ENCODE measurements at places on chromosomes 3 and 15.

GRCh38 chr3:177146646-177147045 lies 50.6 kb downstream of the TBL1XR1 start:
- peak; percentile 51 for DNase-seq

- DNase-seq: no peak
Measured at GRCh38 chr15:95059346-95059905, 828.1 kb downstream of the MCTP2 start.

DNA sequence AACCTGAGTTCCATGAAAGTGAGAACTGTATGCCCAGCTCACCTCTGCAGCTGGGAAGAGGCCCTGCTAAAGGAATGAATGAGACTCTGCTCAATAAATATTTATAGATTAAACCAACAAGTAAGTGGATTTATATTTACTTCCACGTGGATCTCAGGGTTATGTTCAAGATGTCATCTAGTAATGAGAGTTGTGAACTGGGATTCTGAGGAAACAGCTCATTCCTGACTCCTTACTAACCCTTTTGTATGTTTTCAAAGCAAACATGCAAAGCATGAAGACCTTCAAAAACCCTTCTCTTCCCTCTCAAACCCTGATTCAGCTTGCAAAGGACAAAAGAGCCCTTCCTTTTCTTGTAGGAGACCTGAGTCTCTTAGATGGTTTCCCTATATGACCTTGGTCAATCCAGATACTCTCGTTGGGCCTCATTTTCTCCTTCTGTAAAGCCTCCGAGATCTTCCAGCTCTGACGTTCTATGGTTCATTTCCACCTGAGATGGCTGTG lies 53.4 kb downstream of the LSM3 start:
- DNase-seq: no peak

GRCh38 chr3:118932822-118933558 lies 101.7 kb downstream of the IGSF11 start:
- DNase-seq: no peak

GRCh38 chr3:73207946-73208440 lies 146.5 kb downstream of the EBLN2 start:
- no peak for DNase-seq

DNA sequence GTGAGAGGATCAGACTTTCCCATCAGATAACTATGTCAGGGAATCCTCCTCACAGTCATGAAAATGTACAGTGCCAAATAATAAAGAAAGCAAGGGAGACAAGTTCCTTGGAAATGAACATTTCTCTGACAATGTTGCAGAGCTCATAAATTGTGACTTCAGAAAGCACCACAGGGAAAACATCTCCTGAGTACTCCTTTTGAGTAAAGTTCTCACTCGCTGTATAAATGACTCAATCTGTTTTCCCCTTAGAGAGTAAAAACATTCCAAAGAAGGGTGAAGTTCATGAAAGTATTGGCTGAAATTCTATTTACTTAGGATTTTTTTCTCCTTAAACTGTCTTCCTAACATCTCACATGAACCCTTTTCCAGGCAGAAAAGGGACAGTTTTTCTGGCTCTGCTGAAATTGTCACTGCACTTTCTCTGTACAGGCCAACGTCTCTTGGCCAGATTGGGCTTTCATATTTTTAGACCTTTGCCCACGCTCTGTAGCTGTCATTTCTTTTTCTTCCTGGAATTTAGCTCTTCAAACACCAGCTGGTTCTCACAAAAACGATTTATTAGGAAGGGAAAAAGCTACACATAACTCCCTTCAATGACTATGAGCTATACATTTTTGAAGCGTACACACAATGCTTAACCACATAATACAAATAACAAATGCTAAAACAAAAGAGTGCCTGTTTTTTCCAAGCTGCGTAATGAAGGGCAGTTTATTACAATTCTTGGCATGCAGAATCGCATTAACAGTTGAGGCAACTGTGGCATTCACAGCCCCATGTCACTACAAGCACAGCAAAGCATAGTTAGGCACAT lies 216.1 kb downstream of the ATP8B4 start:
- peak; percentile 63 for DNase-seq

DNA sequence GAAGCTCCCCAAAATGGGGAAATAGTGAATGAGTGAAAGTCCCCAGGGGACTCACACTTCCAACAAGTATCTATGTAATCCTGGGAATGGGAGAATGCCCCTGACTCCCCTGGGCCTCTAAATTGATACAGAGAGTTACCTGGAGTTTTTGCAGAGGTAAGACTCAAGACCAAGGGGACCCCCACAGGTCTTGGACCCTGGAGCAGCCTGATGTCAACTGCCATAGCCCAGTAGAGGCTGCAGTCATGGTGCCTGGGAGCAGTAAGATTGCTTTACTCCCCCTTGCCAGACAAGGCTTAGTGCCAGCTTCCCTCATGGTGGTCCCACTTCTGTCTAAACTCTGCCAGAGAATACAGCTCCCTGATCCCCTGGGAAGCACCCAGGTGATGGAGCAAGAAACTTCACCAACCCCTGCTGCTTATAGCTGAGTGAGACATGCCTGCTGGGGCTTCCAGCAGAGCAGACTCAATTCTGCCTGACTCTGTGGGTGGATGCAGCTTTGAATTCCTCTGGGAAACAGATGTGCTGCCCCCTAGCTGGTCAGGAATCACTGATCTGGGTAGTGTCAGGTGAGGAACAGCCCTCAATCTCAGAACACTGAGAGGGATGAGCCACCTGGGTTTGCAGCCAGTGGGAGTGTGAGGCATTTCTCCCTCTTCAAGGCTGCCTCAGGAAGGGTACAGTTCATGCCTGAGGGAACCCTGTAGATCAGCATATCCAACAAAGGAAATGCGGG lies 485.9 kb downstream of the NSUN3 start:
- DNase-seq: no peak

DNA sequence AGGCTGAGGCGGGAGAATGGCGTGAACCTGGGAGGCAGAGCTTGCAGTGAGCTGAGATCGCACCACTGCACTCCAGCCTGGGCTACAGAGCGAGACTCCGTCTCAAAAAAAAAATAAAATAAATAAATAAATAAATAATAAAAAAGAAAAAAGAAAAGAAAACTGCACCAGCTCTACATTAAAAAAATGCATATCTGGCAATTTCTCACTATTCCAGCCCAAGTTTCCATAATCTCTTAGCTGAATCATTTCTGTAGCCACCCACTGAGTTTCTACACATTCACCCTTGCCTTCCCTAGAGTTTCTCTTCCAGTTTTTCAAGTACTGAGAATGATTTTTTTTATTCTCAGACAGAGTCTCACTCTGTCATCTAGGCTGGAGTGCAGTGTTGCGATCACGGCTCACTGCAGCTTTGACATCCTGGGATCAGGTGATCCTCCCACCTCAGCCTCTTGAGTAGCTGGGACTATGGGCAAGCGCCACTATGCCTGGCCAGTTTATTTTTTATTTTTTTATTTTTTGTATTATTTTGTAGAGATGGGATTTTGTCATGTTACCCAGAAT lies 24.5 kb upstream of the SLC7A14 start:
- DNase-seq: no peak

GRCh38 chr3:112587336-112587735 lies 25.5 kb downstream of the SLC35A5 start:
- no peak for DNase-seq

DNA sequence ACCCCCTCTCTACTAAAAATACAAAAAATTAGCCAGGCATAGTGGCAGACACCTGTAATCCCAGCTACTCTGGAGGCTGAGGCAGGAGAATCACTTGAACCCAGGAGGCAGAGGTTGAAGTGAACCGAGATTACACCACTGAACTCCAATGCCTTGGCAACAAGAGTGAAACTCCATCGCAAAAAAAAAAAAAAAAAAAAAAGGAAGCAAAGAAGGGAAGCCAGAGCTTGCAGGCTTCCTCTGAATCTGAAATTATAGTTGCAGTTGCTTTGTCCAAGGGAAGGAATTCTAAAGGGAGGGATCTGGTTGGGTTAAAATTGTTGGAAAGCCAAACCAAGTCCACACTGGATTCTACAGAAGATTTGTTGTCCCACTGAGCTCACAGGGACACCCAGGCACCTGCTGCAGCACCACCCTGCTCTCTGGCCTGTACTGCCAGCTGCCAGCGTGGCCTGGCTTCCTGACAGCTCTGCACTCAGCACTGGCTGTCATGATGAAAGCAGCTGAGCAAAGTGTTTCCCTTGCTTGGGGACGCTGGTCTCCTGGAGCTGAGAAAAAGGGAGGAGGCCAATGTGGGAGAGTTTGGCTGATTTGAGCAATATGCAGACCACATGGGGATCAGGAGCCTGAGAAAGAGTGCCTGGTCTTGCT lies 88.8 kb upstream of the HES1 start:
- no peak for DNase-seq

DNA sequence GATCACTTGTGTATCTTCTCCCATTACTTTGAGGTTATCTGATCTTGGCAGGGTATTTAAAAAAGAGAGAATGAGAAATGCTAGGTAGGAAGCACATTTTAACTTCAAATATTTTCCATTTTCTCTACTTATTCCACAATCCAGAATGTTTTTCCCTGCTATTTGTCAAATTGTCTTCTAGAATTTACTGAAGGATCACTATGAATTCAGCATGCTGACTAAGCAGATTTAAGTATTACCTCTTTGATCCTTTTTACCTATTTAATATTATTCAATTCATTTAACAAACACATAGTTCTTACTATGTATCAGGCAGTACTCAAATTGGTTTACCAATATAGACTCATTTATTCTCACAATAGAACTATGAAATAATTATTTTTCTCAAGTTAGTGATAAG lies 463.4 kb upstream of the ARL6 start:
- DNase-seq: no peak

DNA sequence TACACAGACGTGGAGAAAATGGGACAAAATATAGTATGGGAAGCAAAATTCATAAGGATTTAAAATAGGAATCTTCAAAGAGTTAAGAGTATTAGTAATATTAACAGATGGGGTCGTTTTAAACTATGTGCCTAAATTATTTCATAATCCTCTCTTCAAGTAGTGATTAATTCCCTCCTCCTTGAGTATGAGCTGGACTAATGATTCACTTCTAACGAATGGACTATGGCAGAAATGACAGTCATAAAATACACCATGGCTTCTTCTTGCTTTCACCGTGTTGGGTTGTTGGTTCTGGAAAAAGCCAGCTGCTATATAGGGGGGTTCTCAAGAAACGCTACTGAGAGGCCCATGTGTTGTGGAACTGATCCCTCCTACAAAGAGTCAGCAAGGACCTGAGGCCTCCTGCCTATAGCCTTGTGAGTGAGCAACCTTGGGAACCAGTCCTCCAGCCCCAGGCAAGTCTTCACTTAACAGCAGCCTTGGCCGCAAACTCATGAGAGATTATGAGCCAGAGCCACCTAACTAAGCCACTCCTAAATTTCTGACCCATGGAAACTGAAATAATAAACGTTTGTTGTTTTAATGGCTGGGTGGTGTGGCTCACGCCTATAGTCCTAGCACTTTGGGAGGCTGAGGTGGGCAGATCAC lies 64.8 kb upstream of the ABHD2 start:
- peak; percentile 32 for DNase-seq

GRCh38 chr3:31047673-31048072 lies 153.2 kb upstream of the GADL1 start:
- no peak for DNase-seq

- DNase-seq: no peak
Measured at GRCh38 chr3:100896994-100897393, 96.2 kb downstream of the ABI3BP start.

GRCh38 chr3:193212844-193213243 lies 28.2 kb upstream of the PLAAT1 start:
- no peak for DNase-seq

- no peak for DNase-seq
Measured at GRCh38 chr3:176842914-176843313, 354.4 kb downstream of the TBL1XR1 start.

DNA sequence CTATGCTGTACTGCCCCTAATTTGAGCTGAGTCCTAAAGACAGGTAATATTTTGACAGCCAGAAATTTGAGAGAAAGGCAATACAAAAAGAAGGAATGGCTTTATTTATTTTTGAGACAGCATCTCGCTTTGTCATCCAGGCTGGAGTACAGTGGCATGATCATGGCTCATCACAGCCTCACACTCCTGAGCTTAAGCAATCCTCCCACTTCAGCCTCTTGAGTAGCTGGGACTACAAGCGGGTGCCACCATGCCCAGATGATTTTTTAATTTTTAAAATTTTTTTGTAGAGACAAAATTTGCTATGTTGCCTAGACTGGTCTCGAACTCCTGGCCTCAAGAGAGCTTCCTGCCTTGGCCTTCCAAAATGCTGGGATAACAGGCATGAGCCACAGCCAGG lies 77.4 kb upstream of the SLC4A7 start:
- no peak for DNase-seq

- DNase-seq: no peak
Measured at GRCh38 chr3:128307029-128307633, 153.8 kb downstream of the EEFSEC start.

GRCh38 chr15:92655178-92655995 lies at the start of gene FAM174B:
TSS of gene FAM174B (minus strand) at chr15:92655775.
- peak; percentile 27 for DNase-seq

DNA sequence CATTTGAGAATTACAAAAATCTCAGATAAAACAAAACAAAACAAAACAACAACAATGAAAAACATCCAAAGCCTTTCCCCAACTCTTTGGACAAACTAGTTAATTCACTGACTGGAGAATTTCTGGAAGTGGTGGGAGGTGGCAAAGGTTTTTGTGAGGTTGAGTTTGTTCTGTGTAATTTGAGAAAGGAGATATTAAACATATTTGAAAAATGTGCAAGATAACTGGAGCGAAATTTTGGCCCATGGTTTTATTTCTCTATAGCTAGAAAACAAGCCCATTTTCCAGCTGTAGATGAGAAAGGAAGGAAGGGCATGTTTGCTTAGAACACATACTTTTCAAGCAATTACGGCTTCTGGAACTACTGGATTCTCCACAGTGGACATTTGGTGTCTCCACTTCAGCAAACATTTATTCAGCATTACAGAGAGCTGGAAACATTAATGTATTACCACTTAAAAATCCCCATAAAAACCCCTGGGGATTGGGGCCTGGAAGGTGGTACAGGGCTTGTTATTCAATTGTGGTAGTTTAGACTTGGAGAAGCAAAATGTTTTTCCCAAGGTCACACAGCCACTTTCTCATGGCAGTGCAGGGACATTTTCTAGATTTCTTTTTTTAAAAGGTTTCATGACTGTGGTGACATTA lies 135.8 kb downstream of the THSD4 start:
- no peak for DNase-seq

DNA sequence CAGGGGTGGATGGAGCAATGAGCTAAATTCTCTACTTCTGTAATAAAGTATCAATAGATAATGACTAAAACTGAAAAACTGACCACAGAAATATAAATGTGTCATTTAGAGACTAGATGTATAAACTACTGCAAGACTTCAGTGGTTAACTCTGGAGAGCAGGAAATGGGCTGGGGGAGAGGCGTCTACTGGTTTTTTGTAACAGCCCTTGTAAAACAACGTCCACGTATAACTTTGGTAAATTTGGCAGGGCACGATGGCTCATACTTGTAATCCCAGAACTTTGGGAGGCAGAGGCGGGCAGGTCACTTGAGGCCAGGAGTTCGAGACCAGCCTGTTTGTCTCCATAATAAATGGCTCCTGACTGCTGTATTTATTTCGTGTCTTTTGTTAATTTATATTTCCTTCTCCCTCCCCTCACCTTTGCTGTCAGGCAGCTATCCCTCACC lies 12.5 kb downstream of the RAB27A start:
- no peak for DNase-seq

GRCh38 chr15:100008258-100008657 lies 275.0 kb upstream of the LYSMD4 start:
- DNase-seq: no peak
